ENCODE measurements at places on chromosomes 16 and 17.

DNA sequence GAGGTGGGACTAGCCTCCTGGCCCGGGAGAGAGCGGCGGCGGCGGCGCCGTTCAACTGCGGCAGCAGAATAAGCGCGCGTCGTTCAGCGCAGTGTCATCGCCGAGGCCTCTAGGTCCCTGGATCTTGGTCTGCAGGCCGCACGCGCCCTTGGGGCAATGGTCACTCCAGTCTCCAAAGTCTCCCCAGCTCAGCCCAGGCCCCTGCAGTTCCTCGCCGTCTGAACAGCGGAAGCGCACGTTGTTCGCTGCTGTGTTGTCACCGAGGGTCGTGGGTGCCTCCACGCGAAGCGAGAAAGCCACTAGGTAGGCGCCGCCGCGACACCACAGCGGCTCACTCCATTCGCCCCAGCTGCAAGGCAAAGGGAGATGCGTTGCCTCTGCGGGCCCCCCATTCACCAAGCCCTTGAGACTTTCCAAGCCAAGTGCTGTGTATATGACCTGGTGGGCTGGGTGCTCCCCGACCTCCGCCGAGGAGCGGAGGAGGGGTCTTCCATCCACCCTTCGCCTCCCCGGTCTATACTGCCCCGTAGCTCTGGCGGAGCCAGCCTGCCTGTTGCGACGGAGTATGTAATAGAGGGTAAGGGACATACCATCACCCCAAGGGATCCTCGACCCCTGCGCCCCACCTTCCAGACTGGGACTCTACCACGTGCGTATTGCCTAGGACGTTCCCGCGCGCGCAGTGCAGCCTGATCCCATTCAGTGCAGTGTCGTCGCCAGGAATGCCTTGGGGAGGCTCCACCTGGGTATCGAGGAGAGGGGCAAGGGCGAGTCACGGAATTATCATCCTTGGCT is 656 bp downstream of the VMO1 start:
- DNase-seq, result no peak

GRCh38 chr16:80739523-80739922 is 64.9 kb downstream of the CDYL2 start:
- no peak for DNase-seq

DNA sequence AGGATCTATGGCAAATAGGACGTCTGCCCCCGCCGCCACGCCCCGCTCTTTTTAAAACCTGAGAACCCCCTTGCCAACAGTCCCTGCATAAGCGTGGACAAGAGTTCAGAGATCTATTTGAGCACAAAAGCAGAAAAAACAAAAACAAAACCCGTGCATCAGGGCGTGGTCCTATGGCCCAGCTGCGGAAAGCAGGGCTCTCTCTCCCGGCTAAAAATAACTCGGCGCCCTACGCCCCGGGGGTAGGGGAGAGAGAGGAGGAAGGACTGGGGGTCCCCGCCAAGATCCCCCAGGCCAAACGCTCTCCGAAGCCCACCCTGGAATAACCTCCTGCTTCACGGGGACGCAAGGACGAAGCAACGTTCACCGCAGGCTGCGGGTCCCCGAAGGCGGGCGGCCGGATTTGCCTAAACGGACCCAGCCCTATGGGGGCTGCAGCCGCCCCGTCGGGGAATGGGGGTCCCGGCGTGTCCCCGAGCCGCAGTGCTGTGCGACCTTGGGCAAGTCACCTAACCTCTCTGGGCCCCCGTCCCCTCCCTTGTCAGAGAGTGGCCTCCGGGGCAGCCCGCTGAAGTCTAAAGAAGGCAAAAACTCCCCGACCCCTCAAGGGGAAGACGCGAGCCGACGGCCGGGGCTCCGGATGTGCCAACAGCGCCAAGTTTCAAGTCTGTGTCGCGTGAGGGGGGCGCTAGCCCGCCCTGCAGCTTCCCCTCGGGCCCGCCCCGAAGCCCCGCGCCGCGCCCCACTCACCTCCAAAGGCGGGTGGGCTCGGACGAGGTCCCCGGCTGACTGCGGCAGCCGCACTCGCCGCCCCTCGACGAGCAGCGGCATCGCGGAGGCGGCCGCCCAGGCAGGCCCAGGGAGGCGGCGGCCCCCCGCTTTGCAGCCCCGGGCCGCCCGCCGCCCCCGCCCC is 477 bp downstream of the NTAN1 start:
- no peak for DNase-seq

- peak; percentile 92 for DNase-seq
Observed at GRCh38 chr17:79388556-79389295, 222.1 kb downstream of the RBFOX3 start.

DNA sequence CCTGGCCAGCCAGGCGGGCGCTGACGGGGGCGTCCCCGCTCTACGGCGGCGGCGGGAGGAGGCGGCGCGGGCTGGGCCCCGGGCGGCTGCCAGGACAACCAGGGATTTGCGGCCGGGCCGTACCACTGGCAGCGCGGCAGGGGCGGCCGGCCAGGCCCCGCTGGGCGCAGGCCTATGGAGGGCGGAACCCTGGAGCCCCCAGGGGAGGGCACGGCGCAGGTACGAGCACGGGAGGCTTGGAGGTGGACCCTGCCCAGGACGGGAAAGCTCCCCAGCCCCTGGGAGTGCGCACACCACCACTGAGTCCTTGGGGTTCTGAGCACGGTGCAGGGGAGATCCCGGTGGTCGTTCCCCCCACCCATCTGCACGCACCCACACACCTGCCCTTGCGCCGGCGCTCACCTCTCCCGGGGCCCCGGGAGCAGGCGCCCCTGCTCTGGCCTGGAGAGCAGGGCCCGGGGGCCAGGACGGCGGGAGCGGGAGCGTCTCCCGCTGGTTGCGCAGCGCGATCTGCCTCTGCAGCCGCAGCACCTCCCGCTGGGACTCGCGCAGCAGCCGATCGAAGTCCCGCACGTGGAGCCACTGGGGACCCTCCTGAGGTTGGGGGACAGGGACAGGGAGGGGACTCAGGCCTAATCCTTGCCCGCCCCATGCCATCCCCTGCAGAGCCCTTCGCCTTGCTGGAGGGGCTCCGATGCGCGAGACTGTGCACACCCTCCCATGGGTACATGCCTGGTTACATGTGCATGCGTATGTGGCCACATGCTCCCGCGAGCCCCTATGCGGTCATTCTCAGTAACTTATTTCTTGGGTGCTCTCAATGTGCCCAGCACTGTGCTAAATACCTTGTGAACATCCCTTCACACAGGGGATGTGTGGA is 3.9 kb downstream of the TSPOAP1 start:
- DNase-seq, result peak; percentile 84

- DNase-seq, result no peak
Observed at GRCh38 chr16:81817789-81818567, 38.9 kb downstream of the PLCG2 start.

- no peak for DNase-seq
Observed at GRCh38 chr16:19236561-19237209, 48.8 kb upstream of the CLEC19A start.

- no peak for DNase-seq
Observed at GRCh38 chr16:51872524-51872923, 674.4 kb downstream of the TOX3 start.

DNA sequence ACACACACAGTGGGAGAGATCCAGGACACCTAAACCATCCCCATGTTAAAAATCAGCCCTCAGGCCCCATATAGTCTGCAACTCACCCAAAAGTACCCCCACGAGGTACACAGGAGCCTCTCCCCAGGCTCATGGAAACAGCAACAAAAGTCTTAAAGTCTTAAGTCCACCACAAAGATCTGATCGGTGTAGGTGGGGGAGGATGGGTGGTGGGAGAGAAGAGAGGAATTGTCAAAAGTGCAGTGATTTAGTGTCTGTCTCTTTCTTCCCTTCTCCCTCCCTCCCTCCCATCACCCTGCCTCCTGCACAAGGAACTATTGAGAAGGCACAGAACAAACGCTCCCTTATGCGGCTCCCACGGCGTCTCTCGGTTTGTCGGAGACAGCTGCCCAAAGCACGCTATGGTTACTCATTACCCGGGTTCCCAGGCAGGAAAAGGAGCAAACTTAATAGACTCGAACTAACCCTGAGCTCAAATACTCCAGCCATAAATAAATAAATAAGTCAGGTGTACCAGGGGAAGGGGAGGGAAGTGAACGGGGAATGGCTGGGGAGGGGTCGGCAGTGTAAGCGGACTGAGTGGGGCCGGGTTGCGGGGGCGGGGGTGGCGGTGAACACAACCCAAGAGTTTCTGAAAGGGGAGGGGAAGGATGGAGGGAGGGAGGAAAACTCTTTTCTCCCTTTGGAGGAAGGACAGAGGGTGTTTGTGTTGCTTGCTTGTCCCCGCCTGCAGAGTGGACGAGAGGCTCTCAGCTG is 477.4 kb downstream of the SLC39A11 start:
- peak; percentile 97 for DNase-seq

DNA sequence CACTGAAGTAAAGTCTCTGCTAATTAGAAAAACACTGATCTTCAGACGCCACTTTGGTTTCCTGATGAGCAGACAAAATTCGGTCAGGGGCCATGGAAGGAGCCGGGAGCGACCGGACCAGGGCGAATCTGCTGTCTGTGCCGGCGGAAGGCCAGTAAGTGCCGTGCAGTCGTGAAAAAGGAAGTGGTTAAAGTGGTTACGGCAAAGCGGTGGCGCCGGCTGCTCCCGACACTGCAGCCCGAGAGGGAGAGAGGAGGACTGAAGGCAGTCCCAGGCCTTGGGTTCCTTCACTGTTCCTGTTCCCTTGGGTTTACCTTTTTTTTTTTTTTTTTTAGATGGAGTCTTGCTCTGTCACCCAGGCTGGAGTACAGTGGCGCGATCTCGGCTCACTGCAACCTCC is 17.3 kb upstream of the HEXD start:
- no peak for DNase-seq

- peak; percentile 86 for DNase-seq
Observed at GRCh38 chr17:63476854-63477479, at the start of gene ACE. Gene ACE, plus strand, starts transcription at chr17:63477061. Its CDS starts 34 bp downstream, at chr17:63477095.

GRCh38 chr17:73196500-73196899 is 3.6 kb downstream of the COG1 start:
- peak; percentile 88 for DNase-seq

- DNase-seq, result no peak
Observed at GRCh38 chr16:72287649-72288048, 115.7 kb upstream of the PMFBP1 start.

DNA sequence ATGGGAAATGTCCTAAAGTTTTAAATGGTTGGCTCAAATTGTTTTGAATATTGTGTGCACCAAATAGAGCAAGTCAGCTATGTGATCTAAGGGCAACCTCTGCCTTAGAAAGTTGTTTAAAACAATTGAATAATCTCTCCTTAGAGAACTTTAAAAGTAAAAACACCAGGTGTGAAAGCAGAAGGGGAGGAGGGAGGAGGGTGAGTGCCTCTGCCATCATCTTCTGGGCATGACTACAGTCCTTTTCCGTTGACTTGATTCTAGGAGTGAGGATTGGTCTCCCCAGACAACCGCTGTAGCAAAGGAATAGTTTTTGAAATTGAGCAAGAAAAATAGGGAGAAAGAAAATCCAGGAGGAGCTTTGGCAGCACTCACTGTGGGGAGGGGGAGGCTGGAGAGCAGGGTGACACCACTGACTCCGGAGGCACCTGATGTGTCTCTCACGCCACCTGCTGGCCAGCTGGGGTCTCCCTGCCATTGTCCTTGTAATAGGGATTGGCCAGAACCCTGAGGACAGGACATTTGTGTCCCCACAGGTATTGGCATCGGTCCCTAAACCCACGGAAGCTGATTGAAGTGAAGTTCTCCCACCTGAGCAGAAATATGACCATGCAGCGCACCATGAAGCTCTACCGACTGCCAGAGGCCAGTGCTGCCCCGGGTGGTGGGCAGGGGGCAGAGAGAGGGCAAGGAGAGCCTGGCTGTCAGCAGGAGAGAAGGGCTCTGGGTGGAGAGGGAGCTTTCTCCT is 33.3 kb downstream of the PLCD3 start:
- DNase-seq, result peak; percentile 96

DNA sequence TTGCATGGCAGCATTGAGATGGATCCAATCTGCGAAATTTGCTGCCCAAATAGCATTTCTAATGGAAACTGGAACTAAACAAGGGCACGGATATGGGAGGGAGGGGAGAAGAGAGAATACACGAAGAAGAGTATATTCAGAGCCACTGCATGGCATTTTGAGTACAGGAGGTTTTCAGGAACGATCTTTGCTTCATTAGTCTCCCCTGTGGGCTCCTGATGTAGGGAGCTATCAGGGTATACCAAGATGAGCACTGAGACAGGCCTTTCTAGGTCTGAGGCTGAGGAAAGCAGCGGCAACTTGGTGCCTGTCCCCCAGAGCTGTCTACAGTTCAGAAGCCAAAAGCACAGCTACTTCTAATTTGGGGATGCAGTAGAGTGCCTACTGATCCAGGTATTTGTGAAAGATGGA is 257.7 kb upstream of the PMFBP1 start:
- no peak for DNase-seq

GRCh38 chr17:60305141-60305540 is 86.8 kb downstream of the USP32 start:
- DNase-seq, result peak; percentile 54

DNA sequence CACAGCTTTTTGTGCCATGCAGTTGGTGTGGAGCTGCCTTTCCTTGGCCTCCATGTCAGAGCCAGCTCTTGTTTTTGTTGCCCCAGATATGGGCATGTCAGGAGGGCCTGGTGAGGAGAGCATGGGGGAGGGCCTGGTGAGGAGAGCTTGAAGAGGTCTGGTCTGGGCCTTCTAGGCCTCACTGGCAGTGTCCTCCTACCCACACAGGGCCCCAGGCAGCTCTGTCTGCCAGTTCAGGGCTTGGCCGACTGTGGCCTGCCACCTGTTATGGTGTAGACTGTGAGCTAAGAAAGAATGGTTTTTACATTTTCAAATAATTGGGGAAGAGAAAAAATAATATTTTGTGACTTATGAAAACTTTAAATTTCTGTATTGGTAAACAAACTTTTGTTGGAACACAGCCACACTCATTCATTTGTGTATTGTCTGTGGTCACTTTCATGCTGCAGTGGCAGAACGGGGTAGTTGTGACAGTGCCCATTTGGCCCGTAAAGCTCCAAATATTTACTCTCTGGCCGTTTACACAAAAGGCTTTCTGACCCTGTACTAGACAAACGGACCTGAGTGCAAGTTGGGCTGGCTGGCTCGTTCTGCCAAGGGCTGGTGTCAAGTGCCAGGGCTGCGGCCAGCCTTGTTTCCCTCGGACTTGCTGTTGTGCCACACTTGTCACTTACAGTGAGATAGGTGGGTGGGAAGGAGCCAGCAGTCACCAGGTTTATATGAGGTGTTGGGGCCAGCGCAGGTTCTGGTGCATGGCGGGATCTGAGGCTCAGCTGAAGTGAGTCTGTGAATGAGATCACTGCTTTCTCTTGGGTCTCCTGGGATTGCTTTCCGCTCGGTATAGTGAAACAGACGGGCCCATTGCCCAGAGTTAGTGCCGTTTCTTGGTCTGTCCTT is 18.2 kb downstream of the PGS1 start:
- peak; percentile 55 for DNase-seq

GRCh38 chr16:74832228-74832627 is 57.6 kb upstream of the FA2H start:
- DNase-seq, result no peak

DNA sequence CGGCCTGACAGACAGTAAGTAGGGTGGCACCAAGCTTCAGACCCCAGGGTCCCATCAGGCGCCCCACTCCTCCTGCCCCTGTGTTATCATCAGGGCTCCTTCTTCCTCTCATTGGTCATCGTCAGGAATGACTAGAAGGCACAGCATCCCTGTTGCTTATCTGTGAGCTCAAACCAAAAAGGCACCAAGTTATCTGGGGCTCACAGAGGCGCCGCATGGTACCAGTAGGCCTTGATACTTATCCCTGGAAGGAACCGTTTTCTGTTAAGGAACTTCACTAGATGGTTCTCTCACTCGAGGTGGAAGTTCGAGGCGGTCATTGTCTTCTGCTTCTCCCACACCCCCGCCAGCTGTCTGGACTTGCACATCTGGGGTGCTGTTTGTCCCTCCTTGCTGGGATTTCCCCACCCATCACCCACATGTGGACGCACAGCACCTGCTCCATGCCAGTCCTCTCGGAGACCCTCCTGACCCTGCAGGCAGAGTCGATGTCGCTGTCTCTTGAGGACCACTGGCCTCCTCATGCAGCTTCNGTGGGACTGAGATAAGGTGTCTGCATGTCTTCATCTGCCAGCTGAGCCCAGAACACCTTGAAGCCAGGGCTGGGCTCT is 52.1 kb downstream of the METRNL start:
- no peak for DNase-seq
